Activated CD8-positive, alpha-beta T cell treated with anti-CD3 and anti-CD28 coated beads, Interleukin-2, amount 10 ng/mL, durations not matched to agents 7 days and 5 days (primary cell): ENCODE measurements at places on chromosomes 4 and X. TPM values are rescaled to one million over a fixed set of nuclear protein-coding genes. Genes with fewer than 3 reads are reported as not detected.

- no peak for DNase-seq
- no peaks in the 10 kb centered on the region for H3K27me3 ChIP-seq
- peak overlapping the region; percentile 34 for H3K27ac ChIP-seq
- peaks cover 9% of the 10 kb centered on the region for H3K4me1 ChIP-seq
These were observed 59.2 kb downstream of the NBDY start for GRCh38 chrX:56788229-56788628.

The SRD5A3 gene
- 8.6 TPM for total RNA-seq

The POU3F4 gene
- not detected for total RNA-seq

- no peaks in the 10 kb centered on the region for H3K4me1 ChIP-seq
- peaks cover 2% of the 10 kb centered on the region for H3K27me3 ChIP-seq
- H3K27ac ChIP-seq: no peak overlapping the region
- H3K4me3 ChIP-seq: no peak overlapping the region
- no peak for DNase-seq
These were observed 34.2 kb downstream of the RAI2 start for GRCh38 chrX:17826609-17827496.

DNA sequence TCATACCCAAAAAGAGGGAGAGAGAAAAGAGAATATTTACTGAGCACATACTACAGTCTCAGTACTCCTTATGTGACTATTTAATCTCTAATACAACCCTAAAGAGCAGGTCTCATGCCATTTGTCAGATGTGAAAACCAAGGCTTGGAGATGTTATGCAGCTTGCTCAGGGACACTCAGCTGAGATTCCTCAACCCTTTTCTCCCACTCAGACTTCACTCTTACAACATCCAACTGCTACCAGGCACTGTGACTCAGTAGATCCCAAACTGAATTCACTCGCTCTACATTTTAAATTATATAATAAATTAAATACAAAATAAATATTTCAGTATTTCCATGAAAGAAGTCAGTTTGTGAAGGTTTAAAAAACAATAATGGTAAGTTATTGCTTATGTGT, 53.7 kb downstream of the TSPAN5 start:
- no peaks in the 10 kb centered on the region for H3K27me3 ChIP-seq
- H3K36me3 ChIP-seq: peaks cover 42% of the 10 kb centered on the region
- no peak for DNase-seq
- peaks cover 49% of the 10 kb centered on the region for H3K4me1 ChIP-seq
- no peak overlapping the region for H3K4me3 ChIP-seq

DNA sequence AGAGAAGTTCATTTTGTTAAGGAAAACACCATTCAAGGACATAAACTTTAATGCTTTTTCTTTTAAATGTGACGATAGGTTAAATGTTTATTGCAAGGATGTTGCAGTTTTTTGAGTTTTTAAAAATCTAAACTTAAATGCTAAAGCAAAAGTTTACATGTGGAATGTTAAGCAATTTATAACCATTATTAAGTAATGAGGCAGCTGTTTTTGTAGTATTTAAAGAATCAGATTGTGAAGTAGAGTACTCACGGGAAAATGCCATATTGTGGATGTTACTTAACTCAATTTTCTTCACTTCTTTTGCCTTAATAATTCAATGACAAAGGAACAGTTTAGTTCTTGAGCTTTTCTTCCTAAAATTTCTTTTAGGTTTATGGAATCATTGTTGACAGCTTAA, 43.5 kb downstream of the UBE2K start:
- peaks cover 5% of the 10 kb centered on the region for H3K4me1 ChIP-seq
- no peaks in the 10 kb centered on the region for H3K27me3 ChIP-seq
- no peak overlapping the region for H3K27ac ChIP-seq
- no peak for DNase-seq

DNA sequence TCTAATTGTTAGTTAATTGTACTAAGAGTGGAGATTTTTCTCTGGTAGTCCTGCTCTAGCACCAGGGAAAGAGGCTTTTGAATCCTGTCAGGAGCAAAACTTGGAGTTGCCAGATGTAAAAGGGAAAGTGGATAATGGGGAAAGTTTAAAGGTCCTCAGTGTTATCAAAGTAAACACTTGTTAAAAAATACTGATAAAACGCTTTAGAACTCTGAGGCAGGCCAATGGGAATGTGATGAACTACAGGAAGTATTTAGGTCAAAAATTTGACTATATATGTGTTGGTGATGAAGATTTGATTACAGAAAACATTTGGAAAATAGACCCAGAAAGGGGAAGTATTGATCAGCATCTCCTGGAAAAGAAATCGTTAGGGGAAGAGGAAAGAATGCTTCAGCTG, 32.8 kb downstream of the SERPINA7 start:
- no peaks in the 10 kb centered on the region for H3K4me1 ChIP-seq
- no peak overlapping the region for H3K4me3 ChIP-seq
- H3K27me3 ChIP-seq: no peaks in the 10 kb centered on the region
- no peaks in the 10 kb centered on the region for H3K36me3 ChIP-seq
- no peak overlapping the region for H3K27ac ChIP-seq
- DNase-seq: no peak
